Forelimb muscle (tissue), 1 donor: ENCODE measurements at places on chromosomes 11 and 22. TPM values are rescaled to one million over a fixed set of nuclear protein-coding genes. Genes with fewer than 3 reads are reported as not detected.

Gene NNMT
- 58.6 TPM for polyA plus RNA-seq

Gene SLC22A12
- not detected for polyA plus RNA-seq

Gene MMP8
- polyA plus RNA-seq, result 0.04 TPM

Gene SMTNL1
- polyA plus RNA-seq, result 246 TPM

Gene OR10D3
- polyA plus RNA-seq, result not detected

Gene IL17REL
- polyA plus RNA-seq, result not detected

Gene NLRP14
- not detected for polyA plus RNA-seq

Gene GSTP1
- polyA plus RNA-seq, result 200 TPM

Gene TMEM258
- polyA plus RNA-seq, result 158 TPM

Gene DENND6B
- 5.2 TPM for polyA plus RNA-seq
